ENCODE measurements at places on chromosomes 2 and 18.
A peak's percentile ranks its signal among the peaks of the same experiment; 100 is the strongest.

- DNase-seq, result no peak
These were observed 383.5 kb downstream of the ZEB2 start for GRCh38 chr2:144136297-144137010.

DNA sequence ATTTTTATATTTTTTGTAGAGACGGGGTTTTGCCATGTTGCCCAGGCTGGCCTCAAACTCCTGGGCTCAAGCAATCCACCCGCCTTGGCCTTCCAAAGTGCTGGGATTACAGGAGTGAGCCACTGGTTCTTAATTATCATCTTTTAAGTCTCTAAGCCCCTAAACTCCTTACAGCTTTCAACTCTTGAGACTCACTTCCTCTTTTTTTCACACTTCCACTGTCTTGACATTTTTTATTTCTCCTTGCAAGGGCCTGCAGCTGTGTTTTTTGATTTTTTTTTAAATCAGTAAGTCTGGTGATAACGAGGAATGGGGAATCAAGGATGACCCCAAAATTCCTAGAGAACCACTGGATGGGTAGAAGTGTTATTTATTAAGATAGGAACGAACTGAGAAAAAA is 8.6 kb upstream of the ABCB11 start:
- no peak for DNase-seq

- DNase-seq, result no peak
These were observed 188.3 kb downstream of the FBXO15 start for GRCh38 chr18:73959352-73959751.

DNA sequence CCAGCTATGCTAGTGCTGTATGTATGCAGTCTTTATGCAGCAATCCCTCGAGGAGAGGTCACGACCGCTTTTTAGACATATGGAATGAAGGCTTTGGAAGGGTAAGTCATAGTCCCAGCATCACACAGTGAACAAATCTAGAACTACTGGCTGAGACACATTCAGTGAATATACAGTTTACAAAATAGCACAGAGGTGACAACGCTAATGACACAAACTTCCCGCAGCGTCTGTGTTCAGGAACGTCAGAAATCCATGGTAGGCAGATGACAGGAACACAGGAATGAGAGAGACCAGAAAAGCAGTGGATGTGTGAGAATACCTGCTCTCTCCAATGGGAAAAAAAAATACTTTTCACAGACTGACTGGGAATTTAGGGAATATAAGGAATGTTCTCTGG is 29.6 kb downstream of the CABYR start:
- no peak for DNase-seq

GRCh38 chr18:35999925-36000324 is 27.4 kb downstream of the RMP24 start:
- DNase-seq, result no peak

DNA sequence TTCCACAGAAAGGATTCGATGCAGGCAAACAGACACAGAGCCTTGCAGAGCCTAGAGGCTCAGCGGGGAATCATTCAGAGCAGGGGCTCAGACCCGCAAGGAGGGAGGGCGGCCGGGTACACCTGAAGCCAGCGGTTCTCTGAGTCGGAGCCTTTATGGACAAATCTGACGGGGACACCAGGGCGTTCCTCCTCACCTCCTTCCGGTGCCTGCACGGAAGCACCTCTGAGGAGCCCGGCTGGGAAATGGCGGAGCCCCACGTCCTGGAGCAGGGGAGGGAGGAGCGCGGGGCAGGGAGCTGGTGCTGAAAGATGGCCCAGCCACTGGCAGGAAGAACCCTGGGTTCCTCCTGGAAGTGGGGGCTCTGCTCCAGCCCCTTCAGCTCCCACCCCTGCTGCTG is 193.5 kb upstream of the ALKAL2 start:
- no peak for DNase-seq

- DNase-seq, result no peak
These were observed 20.2 kb downstream of the PSTPIP2 start for GRCh38 chr18:46051731-46052461.

DNA sequence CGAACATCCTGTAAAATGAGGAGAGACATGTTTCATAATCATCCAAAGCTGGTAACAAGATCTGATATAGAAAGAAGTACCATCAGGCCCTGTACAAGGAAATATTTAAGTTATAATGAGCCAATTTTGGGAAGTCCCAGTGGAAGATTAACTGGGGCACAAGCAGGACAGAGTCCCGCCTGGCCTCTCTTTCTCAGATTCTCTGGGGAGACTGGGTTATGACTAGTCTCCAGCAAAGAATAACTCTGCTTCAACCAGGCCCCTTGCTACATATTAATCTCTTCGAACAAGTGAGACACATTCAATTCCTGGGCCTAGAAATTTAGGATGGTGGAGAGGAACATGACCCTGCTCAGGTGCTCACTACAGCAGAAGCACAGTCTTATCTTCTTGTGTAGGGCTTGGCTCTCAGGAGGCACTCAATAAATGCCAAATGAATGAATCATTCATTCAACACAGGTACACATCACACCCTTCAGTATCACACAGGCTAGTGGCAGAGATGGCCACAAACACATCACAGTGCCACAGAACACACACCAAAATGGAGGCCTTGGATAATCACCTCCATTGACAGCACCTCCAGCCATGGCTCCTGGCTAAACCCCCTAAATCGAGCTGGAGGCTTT is 46.4 kb upstream of the RNF152 start:
- no peak for DNase-seq

- no peak for DNase-seq
These were observed 289.7 kb downstream of the DYSF start for GRCh38 chr2:71742953-71743601.

GRCh38 chr2:75403991-75404428 is 156.7 kb downstream of the EVA1A start:
- peak; percentile 53 for DNase-seq

- no peak for DNase-seq
These were observed 51.6 kb downstream of the XRCC5 start for GRCh38 chr2:216160786-216161185.

- no peak for DNase-seq
These were observed 305.9 kb downstream of the HRH4 start for GRCh38 chr18:24766376-24766775.

DNA sequence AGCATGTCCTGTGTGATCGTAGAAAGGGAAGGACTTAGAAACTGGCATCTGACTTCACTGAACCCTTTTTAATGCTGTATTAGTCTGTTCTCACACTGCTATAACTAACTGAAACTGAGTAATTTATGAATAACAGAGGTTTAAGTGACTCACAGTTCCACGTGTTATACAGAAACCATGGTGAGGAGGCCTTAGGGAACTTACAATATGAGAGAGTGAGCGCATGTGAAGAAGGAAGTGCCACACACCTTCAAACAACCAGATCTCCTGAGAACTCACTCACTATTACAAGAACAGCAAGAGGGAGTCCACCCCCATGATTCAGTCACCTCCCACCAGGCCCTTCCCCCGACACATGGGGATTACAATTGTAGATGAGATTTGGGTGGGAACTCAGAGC is 811.3 kb downstream of the CPS1 start:
- no peak for DNase-seq

- DNase-seq, result no peak
These were observed 525.4 kb downstream of the CCDC85A start for GRCh38 chr2:56709181-56709580.

DNA sequence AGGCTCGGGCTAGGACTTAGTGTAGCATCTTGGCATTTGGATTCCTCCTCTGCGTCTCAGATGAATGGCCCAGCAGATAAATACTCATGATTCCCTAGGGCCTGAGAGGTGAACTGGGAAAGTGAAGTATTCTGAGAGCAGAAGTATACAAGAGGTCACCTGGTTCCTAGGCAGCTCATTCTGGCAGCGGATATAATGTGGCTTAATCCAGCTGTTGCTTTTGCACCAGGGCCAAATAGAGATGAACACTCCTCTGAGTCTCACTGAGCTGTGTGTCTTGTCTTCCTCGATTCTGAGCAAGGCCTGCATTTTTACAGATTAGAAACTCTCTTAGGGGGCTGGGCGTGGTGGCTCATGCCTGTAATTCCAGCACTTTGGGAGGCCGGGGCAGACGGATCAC is 196.1 kb downstream of the SLC4A3 start:
- DNase-seq, result no peak

DNA sequence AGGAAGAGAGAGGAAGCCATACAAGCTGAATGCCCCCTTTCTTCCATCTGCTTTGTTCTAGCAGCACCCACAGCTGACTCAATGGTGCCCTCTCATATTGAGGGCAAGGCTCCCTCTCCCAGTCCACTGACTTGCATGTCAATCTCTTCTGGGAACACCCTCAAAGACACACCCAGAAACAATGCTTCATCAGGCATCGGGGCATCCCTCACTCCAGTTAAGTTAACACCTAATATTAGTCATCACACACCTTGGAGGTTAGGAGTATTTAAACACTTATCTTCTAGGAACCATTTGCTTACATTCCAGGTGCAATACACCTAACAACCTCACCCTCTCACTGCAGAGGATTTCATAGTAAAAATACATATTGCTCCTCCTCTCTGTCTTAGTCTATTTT is 993.5 kb upstream of the DDX18 start:
- no peak for DNase-seq

- DNase-seq, result no peak
These were observed 30.9 kb downstream of the STK39 start for GRCh38 chr2:168216351-168217005.

- DNase-seq, result no peak
These were observed 62.8 kb downstream of the ARL6IP6 start for GRCh38 chr2:152781175-152781574.

DNA sequence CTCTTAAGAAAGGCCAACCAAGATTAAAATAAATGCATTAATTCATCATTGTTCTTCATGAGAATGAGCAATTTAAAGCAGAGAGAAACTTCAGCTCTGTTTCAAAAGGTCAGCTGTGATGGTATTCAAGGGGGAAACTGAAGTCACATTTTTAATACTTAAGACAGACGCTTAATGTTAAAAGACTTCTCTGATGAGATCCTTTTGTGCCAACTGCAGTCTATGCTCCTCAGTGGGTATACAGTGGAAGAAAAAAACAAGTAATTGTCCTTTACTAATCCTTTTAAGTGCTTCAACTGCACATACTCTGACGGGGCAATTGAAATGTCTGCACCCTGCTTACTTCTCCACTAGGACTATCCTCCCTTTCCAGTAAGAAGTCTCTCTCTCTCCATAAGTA is 309.7 kb downstream of the GULP1 start:
- no peak for DNase-seq

DNA sequence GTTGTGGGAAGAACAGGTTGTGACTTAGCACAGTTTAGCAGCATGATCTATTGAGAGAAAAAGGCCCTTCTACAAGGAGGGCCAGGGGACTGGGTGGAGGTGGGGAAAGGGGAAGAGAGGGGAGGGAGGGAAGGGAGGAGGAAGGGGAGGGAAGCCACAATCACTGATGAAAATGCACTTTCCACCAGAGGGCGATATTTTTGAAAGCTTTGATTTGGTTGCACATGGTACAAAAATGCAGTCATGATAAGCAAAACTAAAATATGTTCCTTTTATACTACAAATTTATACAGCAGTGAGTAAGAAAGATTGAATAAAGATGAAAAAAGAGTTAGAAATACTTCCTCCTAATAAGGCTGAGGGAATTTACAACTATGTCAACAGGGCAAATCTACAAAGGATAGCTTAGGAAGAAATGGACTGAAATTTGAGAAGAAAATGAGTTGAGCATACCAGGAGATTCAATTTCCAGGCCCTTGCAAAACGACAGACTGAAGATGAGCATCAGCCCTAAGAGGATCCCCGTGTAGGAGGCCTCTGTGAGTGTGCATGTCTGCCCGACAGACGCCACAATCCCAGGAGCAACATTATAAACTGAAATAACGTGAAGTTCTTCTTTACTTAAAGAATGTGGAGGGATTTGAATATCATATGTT is 17.2 kb downstream of the SH3YL1 start:
- peak; percentile 11 for DNase-seq

DNA sequence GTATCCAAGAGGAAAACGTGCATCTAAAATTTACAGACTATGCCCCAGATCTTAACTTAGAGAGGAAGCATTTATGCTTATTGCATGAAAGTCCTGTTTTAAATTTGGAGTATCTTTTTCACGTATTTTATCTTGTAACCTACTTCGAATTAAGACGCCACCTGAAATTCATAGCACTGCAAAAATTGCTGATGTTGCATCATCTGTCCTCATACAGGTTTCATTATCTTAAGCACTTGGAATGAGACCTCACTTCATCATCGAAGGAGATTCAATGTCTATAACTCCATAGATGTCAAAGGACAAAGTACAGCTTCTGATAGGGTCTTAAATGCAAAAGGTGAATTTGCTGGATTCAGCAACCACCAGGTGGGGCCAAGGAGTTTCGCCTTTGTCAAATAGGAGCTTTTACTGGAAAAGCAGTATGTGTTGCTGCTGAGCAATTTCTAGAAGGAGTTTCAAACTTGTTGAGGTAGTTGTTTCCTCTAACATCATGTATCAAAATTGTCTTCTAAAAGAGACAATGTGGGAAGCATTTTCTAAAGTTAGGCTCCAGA is 106.4 kb upstream of the CCDC85A start:
- DNase-seq, result peak; percentile 56

DNA sequence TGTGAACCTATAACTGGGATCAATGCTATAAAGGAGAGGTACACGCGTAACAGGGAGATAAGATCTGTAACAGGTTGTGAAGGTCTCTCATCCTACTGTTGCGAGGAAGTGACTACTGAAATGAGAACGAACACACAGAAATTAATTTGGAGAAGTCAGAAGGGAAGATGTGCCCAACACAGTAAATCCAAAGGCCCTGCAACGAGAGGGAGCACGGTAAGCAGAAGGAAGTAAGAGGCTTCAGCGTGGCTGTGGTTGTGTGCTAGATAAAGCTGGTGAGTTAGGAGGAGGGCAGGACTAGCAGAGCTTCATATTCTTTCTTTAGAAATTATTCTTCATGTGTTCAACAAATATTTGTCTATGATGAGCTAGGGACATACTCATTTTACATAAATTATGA is 2.5 kb upstream of the ATG16L1 start:
- DNase-seq, result no peak

- no peak for DNase-seq
These were observed 66.4 kb downstream of the LINC00305 start for GRCh38 chr18:64082513-64082912.

DNA sequence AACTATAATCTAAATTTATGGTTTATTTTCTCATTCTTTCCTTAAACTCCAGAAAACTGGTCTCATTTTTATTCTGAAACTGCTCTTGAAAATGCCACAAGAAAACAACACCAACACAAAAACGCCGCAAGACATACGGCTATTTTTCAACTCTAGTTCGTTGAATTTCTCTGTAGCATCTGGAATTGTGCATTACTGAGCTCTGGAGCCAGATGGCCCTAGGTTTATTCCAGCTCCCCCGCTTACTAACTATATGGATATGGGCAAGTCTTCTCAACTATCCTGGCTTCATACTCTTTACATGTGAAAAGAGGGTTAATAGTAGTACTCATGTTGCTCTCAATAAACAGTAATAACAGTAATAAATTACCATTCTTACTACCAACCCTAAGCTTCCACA is 19.9 kb downstream of the FAM98A start:
- no peak for DNase-seq

GRCh38 chr2:55112229-55113031 is 62.2 kb upstream of the RTN4 start:
- DNase-seq, result peak; percentile 40

- no peak for DNase-seq
These were observed 81.0 kb upstream of the EPAS1 start for GRCh38 chr2:46216213-46216612.

- DNase-seq, result no peak
These were observed 529.2 kb downstream of the EPHA4 start for GRCh38 chr2:221042926-221043325.
